ENCODE measurements at places on chromosomes 11 and 22. TPM values are rescaled to one million over a fixed set of nuclear protein-coding genes. Genes with fewer than 3 reads are reported as not detected.

Gene LARGE1
- 81.2 TPM for total RNA-seq

GRCh38 chr11:85946221-85946620 lies 91.0 kb downstream of the CCDC83 start:
- no peak for DNase-seq

- DNase-seq: no peak
Observed at GRCh38 chr11:27354359-27354965, 8.6 kb downstream of the CCDC34 start.

Gene PLAAT4
- total RNA-seq: 12.6 TPM

GRCh38 chr11:34916843-34917770 lies 689 bp downstream of the PDHX start:
- no peak for DNase-seq

Gene PHLDA2
- total RNA-seq: not detected

DNA sequence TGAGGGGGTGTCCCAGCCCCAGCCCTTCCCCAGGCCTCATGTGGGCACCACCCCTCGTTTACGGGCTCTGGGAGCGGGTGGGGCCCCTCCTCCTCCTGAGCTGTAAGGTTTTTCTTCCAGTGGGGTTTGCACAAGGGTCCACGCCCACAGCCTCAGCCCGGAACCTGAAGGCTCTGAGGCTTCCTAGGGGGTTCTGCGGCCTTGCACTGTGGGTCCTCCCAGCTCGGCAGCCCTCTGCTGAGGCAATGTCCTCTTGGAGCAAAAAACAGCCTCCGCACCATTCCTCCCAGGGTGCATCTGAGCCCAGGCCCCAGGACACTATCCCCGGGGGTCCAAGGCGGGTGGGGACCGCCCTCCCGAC lies 14.1 kb downstream of the H19 start:
- no peak for DNase-seq

Gene GPR83
- 0.37 TPM for total RNA-seq

DNA sequence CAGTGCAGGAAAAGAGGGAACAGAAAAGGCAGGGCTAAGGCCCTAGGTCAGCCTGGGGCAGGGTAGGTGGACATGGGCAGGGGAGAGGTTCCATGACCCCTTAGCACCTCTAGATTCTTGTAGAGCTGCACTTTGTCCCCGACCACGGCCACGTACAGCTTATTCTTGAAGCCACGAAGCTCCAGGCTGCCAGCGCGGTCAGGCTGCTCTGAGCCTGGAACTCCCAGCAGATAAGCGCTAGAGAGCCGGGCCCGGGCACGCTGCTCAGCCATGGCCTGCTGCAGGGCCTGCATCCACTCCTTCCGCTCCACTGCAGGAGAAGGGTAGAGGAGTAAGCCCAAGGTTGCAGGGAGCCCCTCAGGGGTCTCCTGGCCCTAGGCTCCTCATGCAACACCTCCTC lies 36.1 kb upstream of the PDE2A start:
- no peak for DNase-seq

Gene DEAF1
- 53.6 TPM for total RNA-seq

- DNase-seq: no peak
Observed at GRCh38 chr22:28111501-28112189, 192.6 kb upstream of the PITPNB start.

Gene PRR33
- not detected for total RNA-seq

DNA sequence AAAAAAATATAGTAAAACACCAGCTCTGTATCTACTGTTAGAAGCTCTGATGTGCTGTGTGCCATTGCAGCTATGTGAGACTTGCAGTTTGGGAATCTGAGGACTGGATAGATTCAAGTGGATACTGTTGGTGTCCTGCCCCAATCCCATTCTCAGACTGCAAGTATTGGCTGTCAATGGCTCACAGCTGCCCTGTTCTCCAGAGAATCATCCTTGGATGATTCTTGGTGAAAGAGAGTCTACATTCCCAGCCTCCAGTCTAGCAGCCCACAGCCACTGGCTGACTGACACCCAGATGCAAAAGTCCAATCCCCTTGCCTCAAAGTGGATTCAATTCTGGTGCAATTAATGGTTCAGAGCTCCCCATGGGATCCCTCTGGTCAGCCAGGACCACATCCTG lies 206.1 kb upstream of the MTNR1B start:
- DNase-seq: no peak

Gene C11orf91
- not detected for total RNA-seq

GRCh38 chr22:29795663-29796062 lies 28.5 kb downstream of the UQCR10 start:
- no peak for DNase-seq

GRCh38 chr11:122898799-122899198 lies 16.2 kb downstream of the JHY start:
- DNase-seq: no peak

DNA sequence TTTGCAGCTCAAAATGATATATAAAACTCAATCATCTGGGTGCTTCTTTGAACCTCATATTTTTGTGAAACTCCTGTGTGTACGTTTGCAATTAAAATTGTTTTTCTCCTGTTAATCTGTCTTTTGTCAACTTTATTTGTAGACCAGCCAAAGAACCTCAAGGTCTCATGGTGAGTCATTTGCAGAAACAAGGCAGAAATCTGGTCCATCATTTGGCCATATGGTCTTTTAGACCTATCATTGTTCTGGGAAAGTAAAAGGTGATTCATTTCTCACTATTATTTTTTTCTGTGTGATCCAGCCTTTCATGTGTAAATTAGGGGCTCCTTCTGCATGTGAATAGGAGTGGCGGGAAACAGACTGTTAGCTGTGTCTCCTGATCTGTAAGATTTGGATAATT lies 399.1 kb upstream of the DDI1 start:
- DNase-seq: no peak

Gene SIK3
- 196 TPM for total RNA-seq

- no peak for DNase-seq
Observed at GRCh38 chr11:86261328-86261727, 16.8 kb downstream of the EED start.

Gene ACR
- not detected for total RNA-seq

- no peak for DNase-seq
Observed at GRCh38 chr11:118186346-118187107, 10.1 kb upstream of the SCN2B start.

Gene ARFGAP2
- total RNA-seq: 214 TPM

Gene OR51B2
- not detected for total RNA-seq

Gene FGF19
- total RNA-seq: not detected

Gene TREH
- total RNA-seq: not detected

Gene SIDT2
- total RNA-seq: 241 TPM

All from B cell (primary cell).